ENCODE measurements at places on chromosomes 2 and 18.

- no peak for DNase-seq
These were observed 43.3 kb downstream of the DDX1 start for GRCh38 chr2:15634846-15635490.

DNA sequence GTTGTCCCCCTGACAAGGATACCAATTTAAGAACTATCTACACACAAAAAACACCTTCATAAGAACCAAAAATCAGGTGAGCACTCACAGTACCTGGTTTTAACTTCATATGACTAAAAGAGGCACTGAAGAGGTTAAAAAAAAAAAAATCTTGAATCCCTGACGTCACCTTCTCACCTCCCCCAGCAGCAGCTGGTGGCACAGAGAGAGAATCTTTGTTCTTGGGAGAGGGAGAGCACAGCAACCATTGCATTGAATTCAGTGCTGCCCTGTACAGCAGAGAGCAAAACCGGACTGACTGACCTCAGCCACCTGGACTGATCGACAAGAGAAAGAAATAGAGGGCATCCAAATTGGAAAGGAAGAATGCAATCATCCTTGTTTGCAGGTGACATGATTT lies 566.0 kb downstream of the TMX3 start:
- DNase-seq, result no peak

GRCh38 chr2:128726911-128727310 lies 408.2 kb upstream of the HS6ST1 start:
- DNase-seq, result no peak

- DNase-seq, result no peak
These were observed 281.0 kb downstream of the PRKCE start for GRCh38 chr2:45932278-45932975.

GRCh38 chr2:100919316-100919715 lies 82.8 kb upstream of the RPL31 start:
- no peak for DNase-seq

DNA sequence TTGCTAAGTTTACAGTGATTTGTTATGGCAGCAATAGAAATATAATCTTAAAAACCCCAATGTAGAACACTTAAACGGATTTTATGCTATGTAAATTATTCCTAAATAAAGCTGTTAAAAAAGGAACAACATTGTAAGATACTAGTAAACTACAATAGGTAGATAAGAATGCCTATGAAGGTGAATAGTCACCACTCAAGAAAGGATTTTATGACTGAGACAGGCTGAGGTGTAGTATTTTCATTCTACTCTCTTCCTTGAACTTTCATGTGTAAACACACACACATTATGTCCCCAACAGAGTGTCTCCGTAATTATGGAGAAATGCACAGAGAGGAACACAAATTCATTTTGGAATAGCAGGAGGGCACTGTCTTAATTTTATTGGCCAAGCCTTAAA lies 183.9 kb upstream of the ST6GAL2 start:
- DNase-seq, result no peak

DNA sequence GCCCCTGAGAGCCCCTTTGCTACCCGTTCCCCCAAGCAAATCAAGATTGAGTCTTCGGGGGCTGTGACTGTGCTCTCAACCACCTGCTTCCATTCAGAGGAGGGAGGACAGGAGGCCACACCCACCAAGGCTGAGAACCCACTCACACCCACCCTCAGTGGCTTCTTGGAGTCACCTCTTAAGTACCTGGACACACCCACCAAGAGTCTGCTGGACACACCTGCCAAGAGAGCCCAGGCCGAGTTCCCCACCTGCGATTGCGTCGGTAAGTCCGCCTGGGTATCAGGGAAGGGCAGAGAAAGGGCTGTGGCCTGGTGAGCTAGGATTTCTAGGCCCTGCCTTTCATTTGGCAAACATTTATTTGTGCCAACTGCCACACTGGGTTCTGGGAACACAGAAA lies 63.4 kb downstream of the TET3 start:
- no peak for DNase-seq

DNA sequence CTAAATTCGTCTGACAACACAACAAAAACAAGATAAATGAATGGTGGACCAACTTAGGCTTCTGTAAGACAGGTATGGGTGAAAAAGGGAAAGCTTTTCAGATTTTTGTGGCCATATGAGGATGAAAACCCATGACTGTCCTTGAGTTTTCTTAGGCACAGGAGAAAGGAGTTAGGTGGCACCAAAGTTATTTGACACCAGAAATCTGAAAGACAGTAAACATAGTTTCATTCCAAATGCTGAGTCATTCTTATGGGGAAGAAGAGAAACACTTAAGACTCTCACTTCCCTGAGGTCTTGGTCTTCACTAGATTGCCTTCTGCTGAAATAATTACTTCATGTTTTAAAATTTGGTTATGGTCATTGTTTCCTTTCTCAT lies 5.2 kb upstream of the GPD2 start:
- DNase-seq, result no peak

DNA sequence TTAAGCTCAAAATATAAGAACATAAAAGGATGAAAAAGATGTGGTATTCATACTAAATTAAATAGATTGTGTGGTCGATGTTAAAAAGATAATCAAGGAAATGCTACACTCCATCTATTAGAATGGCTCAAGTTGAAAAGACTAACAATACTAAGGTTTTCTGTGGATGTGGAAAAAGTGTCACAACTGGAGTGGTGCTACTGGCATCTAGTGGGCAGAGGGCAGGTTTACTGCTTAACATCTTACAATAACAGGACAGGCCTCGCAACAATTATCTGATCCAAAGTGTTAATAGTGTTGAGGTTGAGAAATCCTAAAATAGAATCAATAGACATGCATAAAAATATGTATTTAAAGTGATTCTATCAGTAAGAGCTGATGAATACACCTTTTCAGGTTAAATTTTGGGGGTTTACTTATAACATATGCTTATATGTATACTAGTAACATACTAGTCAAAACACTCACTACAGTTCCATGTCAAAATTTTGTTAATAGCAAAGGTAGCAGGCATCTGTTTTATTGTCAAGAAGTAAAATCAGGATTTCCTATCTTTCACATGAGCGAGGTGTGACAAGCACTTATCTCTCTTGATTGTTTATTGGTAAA lies 91.5 kb upstream of the TMEFF2 start:
- DNase-seq, result no peak

DNA sequence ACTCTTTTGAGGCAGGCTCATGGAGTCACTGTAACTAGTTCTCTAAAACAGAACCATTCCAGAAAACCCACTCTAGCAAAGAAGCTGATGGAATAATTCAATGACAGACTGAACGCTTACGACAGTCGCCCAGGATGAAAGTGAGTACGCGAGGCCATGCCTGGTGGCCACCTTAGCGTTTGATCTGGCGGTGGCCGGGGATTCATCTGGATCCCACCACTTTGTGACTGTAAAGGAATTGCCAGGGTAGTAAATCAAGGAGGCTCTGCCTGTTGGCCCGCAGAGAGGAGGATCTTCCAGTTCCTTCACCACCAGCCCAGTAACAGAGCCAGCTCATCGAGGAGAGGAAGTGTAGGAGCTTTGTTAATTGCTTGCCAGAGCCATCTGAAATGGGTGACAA lies 34.6 kb downstream of the GREB1 start:
- DNase-seq, result no peak

GRCh38 chr2:38021589-38021988 lies 54.4 kb downstream of the CYP1B1 start:
- no peak for DNase-seq

DNA sequence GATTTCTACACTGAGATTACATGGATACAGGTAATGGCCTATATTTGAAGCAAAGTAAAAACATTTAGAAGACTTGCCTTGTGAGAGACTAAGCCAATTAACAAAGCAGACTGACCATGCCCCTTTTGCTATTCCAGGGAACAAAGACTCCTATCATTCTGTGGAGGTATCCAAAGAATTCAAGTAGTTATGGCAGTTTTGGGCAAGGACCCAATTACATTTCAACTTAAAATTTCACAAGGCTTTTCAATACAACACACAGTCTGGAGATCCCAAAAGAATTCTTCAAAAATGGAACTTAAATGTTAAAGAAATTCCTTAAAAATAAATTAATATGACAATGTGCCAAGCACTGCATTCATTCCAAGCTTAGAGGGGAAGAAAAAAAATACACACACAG lies 109.2 kb upstream of the CHRNA1 start:
- DNase-seq, result no peak

DNA sequence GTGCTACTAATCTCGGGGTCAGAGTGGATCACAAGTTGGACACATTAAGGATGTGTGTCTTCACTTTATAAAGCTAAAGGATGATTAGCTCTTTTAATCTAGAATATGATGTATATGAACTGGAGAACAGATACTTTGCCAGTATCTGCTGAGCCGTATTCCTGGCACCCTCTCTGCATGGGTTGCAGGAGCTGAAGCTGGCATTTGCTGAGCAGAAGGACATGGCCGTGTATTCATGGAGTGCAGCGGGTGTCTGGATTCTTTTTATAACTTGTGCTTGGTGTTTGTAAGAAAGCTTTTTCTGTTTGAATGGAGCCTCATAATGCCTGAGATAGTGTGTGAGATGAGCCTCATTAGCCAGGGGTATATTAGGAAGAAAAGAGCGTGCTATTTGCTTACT lies 103.9 kb upstream of the MCFD2 start:
- DNase-seq, result no peak

GRCh38 chr2:127859712-127860085 lies 1.7 kb upstream of the POLR2D start:
- peak; percentile 60 for DNase-seq

DNA sequence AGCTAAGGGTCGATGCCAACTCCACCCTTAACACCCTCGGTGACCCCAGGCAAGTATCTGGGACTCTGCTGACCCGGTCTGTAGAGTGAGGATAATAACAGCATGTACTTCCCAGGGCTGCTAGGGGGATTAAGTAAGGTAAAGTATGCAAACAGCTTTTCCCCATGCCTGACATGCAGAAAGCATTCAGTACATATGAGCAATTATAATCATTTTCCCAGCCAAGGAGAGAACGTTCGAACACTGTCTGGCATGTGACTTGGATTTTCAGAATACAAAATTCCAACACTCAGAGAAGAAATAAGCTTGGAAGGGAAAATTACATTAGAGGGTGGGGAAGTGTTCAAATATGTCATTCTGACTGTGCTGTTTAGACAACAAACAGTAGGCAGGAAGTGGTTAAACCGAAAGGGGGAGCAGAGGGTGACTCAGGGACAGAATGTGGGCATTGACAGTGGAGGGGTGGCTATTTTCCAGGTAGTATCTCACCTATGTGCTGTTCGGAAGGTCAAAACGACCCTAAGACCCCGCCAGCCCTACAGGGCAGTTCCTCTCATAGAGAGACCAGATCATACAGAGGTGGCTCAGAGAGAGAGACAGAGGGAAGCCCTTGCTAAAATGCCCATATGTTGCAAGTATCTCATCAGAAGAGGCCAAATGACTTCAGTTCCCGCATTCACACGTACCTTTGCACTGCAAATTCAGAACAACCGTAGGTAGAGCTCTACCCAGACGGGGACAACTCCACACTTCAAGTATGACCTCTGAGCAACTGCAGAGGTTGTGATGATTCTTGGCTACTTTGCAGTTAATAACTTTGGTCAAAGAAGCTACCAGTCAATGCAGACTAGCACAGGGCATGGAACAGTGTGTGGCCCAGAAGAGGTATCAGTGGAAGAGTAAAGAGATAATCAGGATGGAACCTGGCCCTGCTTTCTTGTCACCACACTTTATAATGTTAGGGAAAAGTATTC lies 14.8 kb downstream of the ASPRV1 start:
- DNase-seq, result peak; percentile 52

- DNase-seq, result no peak
These were observed 11.6 kb upstream of the RBMS1 start for GRCh38 chr2:160505256-160505655.

GRCh38 chr2:71889759-71890684 lies 257.6 kb downstream of the CYP26B1 start:
- DNase-seq, result no peak

DNA sequence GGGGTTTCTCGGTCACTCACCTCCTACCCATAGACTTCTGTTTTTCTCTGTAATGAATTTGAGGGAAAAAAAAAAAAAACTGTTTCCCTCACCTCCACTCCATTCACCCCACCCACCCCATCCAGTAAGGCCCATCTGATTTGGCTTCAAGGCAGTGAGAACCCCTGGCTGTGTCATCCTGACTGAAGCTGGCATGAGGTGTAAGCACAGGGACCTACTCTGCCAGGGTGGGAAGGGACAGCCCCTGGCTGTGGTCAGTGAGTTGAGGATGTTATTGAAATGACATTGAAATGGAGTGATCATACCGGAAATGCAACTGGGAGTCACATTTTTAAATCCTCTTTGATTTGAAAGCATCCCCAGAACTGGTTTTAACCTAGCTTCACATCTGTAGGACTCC lies 19.1 kb upstream of the BCL2L11 start:
- DNase-seq, result no peak

- no peak for DNase-seq
These were observed 244.5 kb upstream of the ID2 start for GRCh38 chr2:8437228-8437948.

GRCh38 chr2:180990337-180990736 lies 9.9 kb downstream of the UBE2E3 start:
- no peak for DNase-seq

- DNase-seq, result no peak
These were observed 172.8 kb downstream of the MYT1L start for GRCh38 chr2:2158189-2158826.

- DNase-seq, result no peak
These were observed 1.3 kb upstream of the ZNF512 start for GRCh38 chr2:27581417-27582128.

- no peak for DNase-seq
These were observed 30.9 kb upstream of the PGAP1 start for GRCh38 chr2:196957442-196957841.

- no peak for DNase-seq
These were observed 49.9 kb upstream of the RNU4ATAC start for GRCh38 chr2:121480826-121481225.

- no peak for DNase-seq
These were observed 9.5 kb upstream of the KIF5C start for GRCh38 chr2:148865512-148865911.

- DNase-seq, result peak; percentile 8
These were observed at the start of gene POMC for GRCh38 chr2:25168256-25169072. Gene POMC (minus strand): TSS chr2:25168580. CDS start chr2:25164772, 3,808 bp downstream.

- no peak for DNase-seq
These were observed 626.2 kb upstream of the SETBP1 start for GRCh38 chr18:44054514-44054913.

- DNase-seq, result no peak
These were observed 41.7 kb downstream of the SH3BP4 start for GRCh38 chr2:234993541-234993981.
